Tibial artery (tissue), 4 donors: ENCODE measurements at places on chromosomes 2 and 18.

- no peak for DNase-seq
Observed at GRCh38 chr2:139259422-139260051, 479.3 kb upstream of the NXPH2 start.

DNA sequence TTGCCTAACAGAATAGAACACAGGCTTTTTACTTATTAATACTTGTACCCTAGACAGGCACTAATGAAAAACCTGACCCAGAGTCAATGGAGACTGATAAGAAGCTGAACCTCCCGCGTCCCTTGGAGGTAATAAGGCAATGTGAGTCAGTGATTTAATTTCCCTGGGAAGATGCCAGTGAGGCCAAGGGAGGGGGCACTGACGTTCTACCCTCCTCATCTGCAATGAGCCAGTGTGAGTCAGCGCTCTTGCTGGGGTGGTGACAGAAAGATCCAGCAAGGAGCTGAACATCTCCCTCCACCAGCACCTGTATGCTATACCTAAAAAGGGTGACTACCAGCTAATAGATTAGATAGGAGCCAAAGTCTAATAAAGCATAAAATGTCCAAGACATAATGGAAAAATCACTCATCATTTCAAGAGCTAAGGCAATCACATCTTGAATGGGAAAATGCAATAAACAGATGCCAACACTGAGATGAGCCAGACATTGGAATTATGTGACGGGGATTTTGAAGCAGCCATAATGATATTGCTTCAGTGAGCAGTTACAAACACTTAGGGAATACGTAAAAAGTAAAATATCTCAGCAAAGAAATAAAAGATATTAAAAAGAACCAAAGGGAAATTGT lies 116.9 kb downstream of the TPGS2 start:
- DNase-seq: peak; percentile 58

DNA sequence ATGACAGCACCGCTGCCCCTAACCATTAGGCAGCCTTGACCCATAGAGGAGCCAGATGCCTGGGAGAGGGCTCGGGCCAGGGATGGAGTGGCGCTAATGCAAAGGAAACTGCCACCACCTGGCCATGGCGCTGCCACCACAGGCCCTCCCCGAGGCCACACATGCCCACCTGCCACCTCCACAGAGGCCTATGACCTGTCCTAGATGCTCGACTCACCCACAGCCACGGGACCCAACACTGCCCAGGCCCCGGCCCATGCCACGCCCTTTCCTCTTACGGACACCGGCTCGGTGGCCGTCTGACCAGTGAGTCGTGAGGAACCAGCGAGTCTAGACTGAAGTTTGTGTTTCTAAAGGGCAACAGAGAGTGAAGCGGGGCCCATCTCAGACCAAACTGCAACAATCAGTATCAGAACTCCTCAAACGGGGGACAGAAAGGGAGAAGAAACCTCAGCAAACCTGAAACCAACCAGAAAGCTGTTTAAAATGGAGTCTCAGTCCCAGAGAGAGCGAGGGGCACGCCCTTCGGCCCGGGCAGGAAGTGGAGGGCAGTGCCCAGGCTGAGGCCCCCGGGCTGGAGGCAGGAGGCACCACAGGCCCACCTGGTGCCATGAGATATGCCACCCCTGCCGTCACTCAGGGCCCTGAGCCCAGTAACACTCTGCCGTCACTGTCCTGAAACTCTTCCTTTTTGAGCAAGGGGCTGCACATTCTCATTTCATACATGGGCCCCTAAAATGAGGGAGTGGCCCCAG lies 711 bp downstream of the GPR17 start:
- no peak for DNase-seq

- no peak for DNase-seq
Observed at GRCh38 chr2:5026571-5027234, 665.5 kb upstream of the SOX11 start.

- DNase-seq: peak; percentile 55
Observed at GRCh38 chr2:37653805-37654378, 17.6 kb downstream of the CDC42EP3 start.

- no peak for DNase-seq
Observed at GRCh38 chr2:234292205-234292961, 204.5 kb downstream of the ARL4C start.
